ENCODE measurements at places on chromosomes 5 and 9.

- no peak for DNase-seq
Observed at GRCh38 chr5:24351285-24351684, 293.5 kb downstream of the CDH10 start.

- DNase-seq: no peak
Observed at GRCh38 chr5:143398451-143399237, 4.8 kb downstream of the NR3C1 start.

DNA sequence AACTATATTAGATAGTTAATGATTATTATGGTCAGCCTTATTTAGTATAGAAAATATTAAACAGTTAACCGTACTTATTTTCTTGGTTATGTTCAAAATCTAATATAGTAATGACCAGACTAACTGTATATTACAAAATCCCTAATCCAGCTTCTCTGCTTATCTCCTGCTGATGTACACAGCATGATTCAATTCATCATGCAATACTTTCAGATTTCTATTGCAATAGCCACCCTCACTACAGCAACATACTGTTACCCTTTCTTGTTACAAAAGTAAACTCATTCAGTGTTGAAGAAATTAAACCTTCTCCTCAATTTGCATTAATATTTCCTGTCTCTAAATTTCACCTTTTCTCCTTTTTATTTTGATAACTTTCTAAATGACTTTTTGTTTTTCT, 1375.0 kb upstream of the NUDT12 start:
- DNase-seq: no peak

- no peak for DNase-seq
Observed at GRCh38 chr5:158943057-158943456, 156.7 kb downstream of the EBF1 start.

GRCh38 chr5:99315413-99316183, 386.8 kb upstream of the CHD1 start:
- no peak for DNase-seq

DNA sequence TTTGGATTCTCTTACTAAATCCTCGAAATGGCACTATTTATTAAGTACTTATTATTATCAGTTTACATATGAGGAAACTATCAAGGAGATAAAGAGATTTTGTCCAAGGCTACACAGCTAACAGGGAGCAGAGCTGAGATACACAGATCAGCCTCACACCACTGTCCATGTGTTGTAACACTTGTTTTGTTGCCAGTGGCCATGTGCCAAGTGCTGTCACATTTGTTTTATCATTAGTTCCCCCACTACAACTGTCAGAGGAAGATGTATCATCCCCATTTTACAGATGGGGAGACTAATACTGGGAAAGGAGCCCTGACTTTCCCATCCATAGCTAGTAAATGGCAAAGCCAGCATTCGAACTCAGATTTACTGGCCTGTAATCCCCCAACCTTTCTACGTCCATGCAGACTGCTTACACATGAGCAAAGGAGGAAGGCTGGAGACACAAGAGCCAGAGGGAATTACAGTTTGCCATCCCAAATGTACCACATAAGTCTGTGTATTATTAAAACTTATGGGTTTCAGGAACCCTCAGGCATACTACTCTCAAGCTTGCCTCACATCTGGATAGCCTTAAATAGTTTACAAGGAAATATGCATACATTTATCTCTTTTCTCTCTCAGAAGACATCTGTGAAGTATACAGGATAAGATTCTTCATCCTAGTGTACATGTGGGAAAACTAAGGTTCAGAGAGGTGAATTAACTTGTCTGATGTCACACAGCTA, 25.1 kb downstream of the PAPPA start:
- DNase-seq: no peak

DNA sequence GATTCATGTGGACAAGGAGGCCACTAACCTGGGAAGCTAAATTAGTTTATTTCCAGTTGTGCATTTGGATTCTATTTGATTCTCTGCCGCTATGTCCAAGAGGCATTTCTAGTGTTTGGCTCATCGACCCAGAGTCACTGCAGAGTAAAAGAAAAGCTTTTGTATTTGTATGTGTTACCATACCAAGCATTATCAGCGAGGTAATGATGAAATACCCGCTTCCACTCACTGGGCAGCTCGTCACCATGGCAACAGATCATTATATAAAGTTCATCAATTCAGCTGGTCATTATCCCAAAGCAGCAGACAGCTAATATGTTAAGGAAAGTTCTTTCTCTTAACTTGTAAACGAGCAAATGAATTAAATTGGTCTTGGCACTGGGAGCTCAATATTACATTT, 380.3 kb downstream of the SEMA5A start:
- DNase-seq: no peak

GRCh38 chr5:74916831-74917710, 50.9 kb upstream of the FAM169A start:
- DNase-seq: no peak

DNA sequence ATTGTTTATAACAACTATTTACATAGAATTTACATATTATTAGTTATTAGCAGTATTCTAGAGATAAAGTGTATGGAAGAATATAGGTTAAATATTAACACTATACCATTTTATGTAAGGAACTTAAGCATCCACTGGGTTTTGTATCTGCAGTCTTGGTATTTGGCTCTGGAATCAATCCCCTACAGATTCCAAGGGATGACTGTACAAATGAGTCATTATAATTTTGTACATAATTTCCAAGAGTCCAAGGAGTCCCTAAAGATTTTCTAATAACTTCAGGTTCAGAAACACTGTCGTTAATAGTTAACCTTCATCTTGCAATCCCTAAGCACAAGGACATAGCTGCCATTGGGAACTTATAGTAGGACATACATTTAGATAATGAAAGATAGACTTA, 254.8 kb upstream of the PDE4D start:
- DNase-seq: no peak
